ENCODE measurements at places on chromosomes 4 and X.

GRCh38 chr4:23728393-23728792 is 161.5 kb downstream of the PPARGC1A start:
- no peak for DNase-seq

- DNase-seq: no peak
Observed at GRCh38 chr4:101162990-101163380, 184.3 kb downstream of the PPP3CA start.

GRCh38 chr4:139227729-139228404 is 50.8 kb upstream of the ELF2 start:
- no peak for DNase-seq

DNA sequence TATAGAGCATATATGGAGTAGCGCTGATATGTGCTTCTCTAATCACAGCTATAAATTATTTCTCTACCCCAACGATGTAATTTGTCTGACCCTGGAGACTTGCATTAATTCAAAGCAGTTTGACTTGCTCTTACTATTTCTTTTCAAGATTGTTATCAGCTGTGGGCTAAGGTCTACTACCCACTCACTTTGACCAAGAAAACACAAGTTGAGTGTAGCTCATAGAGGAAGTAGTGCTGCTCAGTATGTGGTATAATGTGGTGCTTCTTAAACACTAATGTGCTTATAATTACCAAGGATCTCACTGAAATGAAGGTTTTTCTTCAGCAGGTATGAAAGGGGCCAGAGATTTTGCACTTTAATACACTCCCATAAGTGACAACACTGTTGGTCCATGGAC is 70.1 kb downstream of the INPP4B start:
- no peak for DNase-seq

DNA sequence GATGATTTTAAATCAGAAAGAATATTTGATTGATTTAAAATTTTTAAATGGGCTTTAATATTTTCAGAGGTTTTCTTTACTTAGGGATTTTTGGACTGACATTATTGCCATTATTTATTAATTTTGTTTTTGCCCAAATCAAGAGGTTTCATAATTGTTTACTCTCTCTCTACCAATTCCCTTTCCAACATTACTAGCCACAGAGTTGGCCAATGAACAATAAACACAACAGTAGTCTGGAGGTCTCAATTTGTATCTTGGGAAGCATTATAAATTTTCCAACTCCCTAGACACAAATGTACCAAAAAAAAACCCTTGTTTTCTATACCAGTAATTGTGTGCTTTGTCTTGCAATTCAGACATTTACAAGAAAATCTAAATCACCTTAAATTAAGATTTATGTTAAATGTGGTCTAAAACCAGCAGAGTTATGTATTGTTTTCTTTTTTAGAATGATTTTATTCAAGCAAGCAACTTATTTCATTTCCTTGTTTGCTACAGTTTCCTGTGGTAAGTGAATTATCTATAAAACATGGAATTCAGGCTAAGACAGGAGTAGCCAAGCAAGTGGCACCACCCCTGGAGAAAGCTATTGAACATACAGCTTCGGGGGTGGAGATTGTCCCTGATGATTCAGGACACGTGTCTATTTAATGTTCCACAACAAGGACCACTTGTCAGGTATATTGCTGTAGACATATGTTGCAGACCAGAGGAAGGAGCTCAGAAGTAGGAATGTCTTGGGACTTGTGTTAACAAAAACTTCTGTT is 622 bp downstream of the KLKB1 start:
- DNase-seq: no peak

GRCh38 chr4:1579901-1580691 is 104.0 kb downstream of the FAM53A start:
- peak; percentile 78 for DNase-seq

DNA sequence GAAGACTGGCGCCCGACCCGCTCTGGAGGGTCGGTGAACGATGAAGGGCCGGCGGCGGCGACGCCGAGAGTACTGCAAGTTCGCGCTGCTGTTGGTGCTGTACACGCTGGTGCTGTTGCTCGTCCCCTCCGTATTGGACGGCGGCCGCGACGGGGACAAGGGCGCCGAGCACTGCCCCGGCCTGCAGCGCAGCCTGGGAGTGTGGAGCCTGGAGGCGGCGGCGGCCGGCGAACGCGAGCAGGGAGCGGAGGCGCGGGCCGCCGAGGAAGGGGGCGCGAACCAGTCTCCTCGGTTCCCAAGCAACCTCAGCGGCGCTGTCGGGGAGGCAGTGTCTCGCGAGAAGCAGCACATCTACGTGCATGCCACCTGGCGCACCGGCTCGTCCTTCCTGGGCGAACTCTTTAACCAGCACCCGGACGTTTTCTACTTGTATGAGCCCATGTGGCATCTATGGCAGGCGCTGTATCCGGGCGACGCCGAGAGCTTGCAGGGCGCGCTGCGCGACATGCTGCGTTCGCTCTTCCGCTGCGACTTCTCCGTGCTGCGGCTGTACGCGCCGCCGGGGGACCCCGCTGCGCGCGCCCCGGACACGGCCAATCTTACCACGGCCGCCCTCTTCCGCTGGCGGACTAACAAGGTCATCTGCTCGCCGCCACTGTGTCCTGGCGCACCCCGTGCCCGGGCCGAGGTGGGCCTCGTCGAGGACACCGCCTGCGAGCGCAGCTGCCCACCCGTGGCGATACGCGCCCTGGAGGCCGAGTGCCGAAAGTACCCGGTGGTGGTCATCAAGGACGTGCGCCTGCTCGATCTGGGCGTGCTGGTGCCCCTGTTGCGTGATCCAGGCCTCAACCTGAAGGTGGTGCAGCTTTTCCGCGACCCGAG is 568 bp downstream of the CHST7 start:
- DNase-seq: peak; percentile 31

DNA sequence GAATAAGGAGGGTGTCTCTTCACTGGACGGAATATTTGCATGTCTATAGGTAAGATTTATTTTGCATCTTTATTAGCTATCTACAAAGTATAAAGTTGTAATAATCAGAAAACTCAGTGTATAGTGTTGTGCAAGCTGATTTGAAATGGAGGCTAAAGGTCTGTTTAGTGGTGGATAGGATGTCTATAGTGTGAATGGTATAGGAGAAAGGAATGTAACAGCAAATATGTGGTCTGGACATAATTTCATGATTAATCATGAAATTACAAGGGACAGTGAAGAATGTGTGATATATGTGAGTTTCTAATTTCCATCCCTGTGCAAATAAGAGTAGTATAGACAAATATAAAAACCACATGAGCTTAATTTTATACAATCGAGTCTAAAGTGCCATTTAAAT is 79.3 kb upstream of the CAMK2D start:
- DNase-seq: no peak

GRCh38 chrX:130788786-130789581 is 114.0 kb downstream of the ENOX2 start:
- no peak for DNase-seq

GRCh38 chr4:120327276-120327675 is 260.6 kb upstream of the MAD2L1 start:
- DNase-seq: no peak

DNA sequence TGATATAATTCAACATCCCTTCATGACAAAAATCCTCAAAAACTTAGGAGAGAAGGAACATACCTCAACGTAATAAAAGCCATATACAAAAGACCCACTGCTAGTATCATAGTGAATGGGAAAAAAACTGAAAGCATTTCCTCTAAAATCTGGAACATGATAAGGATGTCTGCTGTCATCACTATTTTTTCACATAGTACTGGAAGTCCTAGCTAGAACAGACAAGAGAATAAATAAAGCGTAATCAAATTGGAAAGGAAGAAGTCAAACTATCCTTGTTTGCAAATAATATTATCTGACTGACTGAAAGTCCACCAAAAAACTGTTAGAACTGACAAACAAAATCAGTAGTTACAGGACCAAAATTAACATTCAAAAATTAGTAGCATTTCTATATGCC is 985.4 kb upstream of the AGA start:
- no peak for DNase-seq

DNA sequence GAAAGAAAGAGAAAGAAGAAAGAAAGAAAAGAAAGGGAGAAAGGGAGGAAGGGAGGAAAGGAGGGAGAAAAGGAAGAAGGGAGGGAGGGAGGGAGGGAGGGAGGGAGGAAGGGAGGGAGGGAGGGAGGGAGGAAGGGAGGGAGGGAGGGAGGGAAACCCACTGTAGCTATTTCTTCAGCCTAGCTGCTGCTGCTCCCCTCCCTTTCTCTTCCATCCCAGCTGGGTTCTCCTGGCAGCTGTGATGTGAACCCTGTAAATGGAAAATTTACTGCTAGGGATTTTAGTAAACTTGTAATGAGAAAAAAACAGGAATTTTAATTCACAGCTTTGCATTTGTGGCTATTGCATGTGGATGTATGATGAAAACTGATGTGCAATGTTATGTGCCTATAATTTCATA is 8.0 kb downstream of the NR0B1 start:
- DNase-seq: no peak

DNA sequence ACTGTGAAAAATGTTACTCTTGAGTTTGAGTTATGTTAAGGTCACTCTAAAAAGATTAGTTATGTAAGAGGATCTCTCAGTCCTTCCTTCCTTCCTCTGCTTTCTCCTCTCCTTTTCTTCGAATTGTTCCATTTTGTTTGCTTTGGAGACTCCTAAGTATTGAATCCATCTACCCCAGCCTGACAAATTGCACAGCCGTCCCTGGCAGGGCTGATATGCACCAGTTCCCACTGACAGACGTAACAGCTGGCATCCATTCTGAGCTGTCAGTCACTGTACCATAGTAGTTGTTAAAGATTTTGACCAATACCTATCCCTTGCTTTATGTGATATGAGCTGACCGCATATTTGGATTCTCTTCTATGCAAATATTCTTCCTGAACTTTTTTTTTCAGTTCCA is 210.7 kb upstream of the IGFBP7 start:
- no peak for DNase-seq

- DNase-seq: no peak
Observed at GRCh38 chrX:50152456-50152855, 48.4 kb downstream of the AKAP4 start.

- no peak for DNase-seq
Observed at GRCh38 chrX:49212861-49213260, 12.9 kb upstream of the SYP start.

GRCh38 chr4:78638337-78639172 is 87.0 kb downstream of the ANXA3 start:
- DNase-seq: no peak

GRCh38 chr4:153497988-153498967 is 32.1 kb downstream of the TMEM131L start:
- no peak for DNase-seq

DNA sequence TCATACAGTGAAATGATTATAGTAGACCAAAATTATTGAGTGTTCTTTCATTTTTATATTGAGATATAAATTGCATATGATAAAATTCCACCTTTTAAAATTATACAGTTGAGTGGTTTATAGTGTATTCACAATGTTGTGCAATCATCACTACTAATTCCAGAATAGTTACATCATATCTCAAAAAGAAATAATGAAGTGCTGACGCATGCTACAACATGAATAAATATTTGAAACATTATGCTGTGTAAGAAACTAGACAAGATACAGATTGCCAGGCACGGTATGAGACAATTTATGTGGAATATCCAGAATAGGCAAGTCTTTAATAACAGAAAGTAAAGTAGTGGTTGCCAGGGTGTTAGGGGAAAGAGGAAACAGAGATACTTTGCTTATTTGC is 871.7 kb downstream of the FAM133A start:
- no peak for DNase-seq

DNA sequence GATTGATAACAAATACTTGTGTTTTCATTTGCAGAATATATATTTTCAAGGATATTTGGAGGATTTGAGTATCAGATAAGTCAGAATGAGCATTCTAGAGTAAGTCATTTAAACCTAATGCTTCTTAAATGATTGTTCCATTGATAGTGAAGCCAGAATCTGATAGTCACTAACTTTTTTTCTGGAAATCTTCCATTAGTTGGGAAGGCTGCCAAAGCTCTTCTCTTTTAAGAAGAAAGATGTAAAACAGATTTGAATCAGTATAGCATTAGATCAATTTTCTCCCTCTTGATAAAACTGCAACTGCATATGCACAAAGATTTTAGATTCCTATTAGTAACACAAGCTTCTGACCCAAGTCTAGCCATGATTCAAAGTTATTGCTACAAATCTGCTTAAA is 256.7 kb downstream of the SPOCK3 start:
- no peak for DNase-seq

GRCh38 chr4:147714575-147715401 is 17.1 kb upstream of the ARHGAP10 start:
- DNase-seq: no peak

DNA sequence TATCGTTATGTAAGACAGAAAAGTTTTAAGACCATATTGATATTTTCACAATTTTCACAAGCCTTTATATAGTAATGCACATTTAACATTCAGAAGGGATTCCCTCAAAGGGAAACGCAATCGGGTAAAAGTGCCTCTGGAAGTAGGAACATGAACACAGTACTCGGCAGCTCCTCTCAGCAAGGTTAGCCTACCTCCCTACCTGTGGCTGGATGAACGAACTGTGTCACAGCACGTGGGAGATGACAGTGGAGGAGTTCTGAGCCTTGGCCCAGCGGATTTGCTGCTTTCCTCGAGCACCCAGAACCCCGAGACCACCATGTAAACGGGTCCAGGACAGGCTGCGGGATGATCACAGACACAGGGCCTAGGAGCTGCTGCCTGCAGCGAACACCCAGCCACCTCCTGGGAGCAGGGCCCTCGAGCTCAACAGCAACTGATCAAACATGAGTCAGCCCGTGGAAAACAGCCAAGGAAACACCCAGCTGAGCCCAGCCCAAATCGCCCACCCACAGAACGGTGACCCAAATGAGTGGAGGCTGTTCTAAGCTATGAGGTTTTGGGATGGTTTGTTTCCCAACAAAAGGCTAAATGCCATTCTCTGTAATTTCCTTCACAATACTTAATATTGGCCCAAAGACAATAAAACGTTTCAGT is 30.4 kb downstream of the FAT1 start:
- DNase-seq: no peak

GRCh38 chr4:78059524-78059889 is 2.4 kb downstream of the FRAS1 start:
- no peak for DNase-seq

DNA sequence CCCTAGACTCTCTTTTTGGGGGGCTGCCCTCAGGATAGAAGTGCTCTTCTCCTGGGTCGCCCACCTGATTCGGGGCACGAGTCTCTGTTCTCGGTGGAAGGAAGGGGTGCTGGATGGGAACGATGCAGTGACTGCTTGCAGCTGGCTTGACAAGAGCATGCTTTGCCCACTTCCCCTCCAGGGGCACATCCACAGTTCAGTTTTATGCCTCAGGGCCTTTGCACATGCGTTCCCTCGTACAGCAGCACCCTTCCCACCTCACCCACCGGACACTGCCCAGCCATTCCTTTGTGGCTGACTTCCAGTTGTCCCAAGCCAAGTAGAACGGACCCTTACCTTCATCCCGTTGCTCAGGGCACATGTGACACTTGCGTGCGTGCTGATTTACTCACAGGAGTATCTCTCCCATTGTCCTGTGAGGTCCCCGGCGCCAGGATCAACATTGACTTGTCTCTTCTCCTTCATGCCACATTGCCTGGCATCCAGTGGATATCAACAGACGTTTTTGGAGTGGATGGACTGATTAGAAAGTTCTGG is 60.0 kb downstream of the C4orf50 start:
- no peak for DNase-seq
